Spinal cord (tissue), 10 donors: ENCODE measurements at places on chromosomes 7 and 10. TPM values are rescaled to one million over a fixed set of nuclear protein-coding genes. Genes with fewer than 3 reads are reported as not detected.

Gene DENND2A
- 23.7 TPM for total RNA-seq

Gene C10orf53
- total RNA-seq, result 0.11 TPM

Gene SPDYE2B
- total RNA-seq, result not detected

Gene OPN1SW
- 0.28 TPM for total RNA-seq

Gene TYW1B
- total RNA-seq, result 5.5 TPM

Gene HTR5A
- 3.4 TPM for total RNA-seq

Gene POLD2
- 40.7 TPM for total RNA-seq

Gene FAM24B
- total RNA-seq, result 4.9 TPM

Gene GIMAP6
- 24.8 TPM for total RNA-seq

Gene FASTK
- 60.2 TPM for total RNA-seq
